KG1 (cell line): ENCODE measurements at places on chromosomes 1 and 21.

DNA sequence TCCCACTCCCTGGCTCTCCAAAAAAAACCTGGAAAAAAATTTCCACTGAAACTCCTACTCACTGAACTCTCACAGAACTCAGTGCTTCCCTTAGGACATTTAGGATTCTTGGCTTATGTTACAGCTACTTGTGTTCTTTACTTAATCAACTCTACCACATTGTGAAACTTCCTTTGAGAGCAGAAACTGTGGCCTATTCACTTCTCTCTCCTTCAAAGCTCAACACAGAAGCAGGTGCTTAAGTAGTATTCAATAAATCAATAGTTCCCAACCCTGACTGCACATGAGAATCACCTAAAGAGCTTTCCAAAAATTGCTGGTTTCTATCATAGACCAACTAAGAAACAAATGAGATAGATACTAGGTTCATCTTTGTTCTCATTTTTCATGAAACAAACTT, 67.9 kb upstream of the DMRTA2 start:
- no peak for DNase-seq

- DNase-seq: no peak
Observed at GRCh38 chr1:36608272-36608671, 125.6 kb upstream of the CSF3R start.

- no peak for DNase-seq
Observed at GRCh38 chr1:145922266-145922665, 3.7 kb upstream of the PEX11B start.

GRCh38 chr1:99943223-99943794, 26.5 kb upstream of the SLC35A3 start:
- DNase-seq: no peak

DNA sequence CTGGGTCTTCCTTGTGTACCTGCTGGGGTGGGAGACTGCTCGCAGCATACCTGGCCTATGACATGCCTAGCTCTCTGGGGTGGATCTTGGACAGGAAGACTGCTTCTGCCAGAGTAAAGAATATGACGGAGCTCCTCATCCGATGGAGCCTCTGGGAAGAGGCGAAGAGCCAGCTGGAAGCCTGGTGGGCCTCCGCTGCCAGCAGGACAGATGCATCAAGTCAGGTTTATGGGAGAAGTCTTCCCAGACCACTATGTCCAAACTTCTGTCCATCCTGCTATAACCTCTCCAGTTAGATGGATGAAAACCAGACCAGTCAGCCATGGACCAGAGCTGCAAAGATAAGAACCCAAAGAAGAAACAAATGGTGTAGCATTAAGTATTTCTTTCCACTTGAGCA, 27.7 kb upstream of the NGF start:
- DNase-seq: no peak

- no peak for DNase-seq
Observed at GRCh38 chr21:26351661-26352060, 181.1 kb upstream of the APP start.

- no peak for DNase-seq
Observed at GRCh38 chr1:228405979-228406228, 731 bp downstream of the TRIM11 start.

DNA sequence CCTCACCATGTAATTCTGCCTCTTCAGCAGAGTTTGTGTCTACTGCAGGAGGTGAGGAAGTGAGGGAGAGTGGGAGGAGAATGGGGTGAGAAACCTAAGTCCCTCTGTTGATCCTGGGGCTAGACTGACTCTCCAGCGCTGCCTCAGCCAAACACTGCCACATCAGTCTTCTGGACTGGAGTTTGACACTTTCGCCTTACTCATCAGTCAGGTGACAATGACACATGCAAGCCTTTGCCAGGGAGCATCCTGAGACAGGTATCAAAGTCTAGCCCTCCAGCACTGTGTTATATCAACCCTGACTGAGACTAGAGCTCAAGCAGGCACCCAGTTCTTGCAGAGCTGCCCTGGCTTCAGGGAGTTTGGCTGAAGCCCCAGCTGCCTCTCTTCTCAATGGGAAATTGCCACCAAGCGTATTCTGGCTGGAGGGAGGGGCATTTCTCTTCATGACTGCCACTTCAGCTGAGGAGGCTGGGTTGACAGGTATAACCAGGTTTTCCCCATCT, 33.3 kb upstream of the SUCO start:
- no peak for DNase-seq

- no peak for DNase-seq
Observed at GRCh38 chr1:169345511-169345910, 22.1 kb downstream of the NME7 start.

DNA sequence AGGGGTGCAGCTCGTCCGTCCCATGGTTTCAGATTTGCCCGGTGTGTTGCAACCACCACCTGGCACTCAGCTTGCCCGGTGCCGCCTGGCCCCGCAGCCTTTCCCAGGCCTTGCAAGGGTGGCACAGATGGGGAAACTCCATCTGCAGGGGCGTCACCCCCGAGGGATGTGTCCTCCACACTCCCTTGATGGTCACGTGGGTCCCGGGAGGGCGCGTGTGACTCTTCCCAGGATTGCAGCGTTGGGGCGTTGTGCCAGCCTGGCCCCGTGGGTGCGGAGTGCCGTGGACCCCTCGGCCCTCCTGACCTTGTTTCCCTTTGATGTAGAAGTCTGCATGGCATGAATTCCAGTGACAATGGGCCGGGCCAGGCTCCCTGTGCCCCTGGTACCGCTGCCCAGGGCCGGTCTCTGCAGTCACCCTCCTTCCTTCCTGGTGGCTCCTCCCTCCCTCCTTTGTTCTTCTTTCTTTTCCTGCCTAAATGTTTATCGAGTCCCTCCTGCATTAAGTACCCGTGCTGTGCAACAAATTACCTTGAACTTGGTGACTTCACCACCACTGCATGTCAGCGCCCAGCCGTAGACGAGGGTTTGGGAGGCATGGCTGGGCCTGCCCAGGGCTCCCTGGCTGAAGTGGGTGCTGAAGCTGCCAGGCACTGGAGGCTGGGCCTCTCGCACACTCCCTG, 22.9 kb downstream of the RRP1 start:
- DNase-seq: no peak

DNA sequence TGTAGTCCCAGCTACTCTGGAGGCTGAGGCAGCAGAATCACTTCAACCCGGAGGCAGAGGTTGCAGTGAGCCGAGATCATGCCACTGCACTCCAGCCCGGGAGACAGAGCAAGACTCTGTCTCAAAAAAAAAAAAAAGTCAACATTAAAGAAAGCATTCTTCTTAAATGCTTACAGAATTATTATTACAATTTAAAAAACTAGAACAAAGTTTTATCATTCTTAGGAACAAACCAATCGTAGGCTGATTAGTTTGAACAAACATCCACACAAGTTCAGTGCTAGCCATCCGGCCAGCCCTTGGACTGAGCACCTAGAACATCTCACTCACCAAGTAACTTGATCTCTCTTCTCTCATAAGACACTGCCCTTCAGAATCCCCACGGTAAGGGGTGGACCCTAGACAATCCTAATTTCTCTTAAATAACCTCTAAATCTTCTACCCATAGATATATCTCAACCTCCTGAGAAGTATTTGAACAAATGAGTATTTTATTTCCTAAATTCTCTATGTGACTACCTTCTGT, 16.0 kb downstream of the JAK1 start:
- no peak for DNase-seq

DNA sequence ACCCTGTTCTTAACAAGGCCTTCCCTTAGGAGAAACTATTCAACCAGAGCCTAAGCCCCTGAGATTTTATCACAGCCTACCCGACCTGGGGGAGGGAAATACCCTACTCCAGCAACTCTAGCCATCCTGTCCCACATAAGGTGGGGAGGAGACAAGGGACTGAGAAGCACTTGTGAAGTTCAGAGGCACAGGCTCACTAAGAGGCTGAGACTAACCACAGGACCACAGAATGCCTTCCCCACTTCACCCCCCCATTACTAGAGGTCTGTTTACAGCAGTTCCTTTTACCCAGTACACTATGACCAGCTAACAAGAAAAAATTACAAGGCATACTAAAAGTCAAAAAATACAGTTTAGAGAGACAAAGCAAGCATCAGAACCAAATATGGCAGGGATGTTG, 86.8 kb downstream of the TEX35 start:
- DNase-seq: no peak

DNA sequence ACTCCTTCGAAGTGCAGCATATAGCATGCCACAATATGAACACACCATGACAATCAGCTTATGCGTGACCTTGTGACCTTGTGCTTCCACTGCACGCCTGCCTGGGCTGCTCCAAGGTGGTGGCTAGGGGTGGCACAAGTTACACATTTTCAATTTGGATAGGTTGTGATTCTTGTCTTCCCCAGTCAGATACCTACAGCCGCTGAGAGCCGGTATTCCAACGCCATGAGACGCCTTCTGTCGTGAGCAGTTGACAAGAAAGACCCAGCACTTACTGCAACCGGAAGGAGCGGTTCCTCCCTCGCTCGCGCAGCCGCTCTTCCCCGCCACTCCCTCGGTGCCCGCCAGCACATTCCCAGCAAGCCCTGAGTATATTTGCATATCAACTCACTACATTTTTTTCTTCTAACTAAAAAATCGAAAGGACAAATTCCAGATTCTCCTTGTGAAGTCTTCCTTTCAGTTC, 359 bp upstream of the RNU11 start:
- DNase-seq: peak; percentile 97

- no peak for DNase-seq
Observed at GRCh38 chr21:41970751-41971653, 17.2 kb upstream of the C2CD2 start.

DNA sequence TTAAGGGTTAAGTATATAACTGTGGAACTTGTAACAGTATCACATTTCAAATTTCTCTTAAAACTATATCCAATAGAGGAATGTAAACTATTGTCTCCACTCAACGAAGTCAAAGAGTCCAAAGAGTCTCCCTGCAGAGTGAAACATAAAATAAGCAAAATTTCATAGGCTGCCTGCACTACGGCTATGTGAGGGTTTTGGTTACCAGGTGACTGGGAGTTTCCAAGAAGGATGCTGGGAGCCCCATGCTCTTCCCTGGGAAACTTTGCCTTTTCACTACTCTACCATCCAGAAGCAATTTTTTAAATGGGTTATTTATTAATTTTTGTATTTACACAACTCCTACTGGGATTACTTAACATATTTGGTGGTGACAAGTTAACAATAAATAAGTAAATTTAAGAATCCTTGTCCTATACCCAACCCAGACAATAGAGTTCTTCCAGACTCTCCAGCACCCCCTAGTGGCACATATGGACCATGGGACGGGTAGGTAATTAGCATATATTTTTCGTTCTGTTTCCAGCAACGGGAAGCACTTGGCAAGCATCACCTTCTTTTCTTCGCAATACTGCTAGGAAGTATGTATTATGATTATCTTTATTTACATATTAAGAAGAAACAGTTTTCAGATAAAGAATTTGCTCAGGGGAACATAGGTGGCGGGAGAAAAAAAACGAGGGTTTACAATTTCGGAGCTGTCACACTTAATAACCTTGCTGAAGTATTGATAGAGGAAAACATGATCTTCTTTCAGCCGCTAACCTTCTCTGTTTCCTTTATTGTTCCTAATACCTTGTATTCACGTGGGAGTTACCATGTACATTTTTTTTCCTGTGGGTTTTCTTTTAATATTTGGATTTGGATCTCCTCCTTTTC, 3.5 kb downstream of the FMO2 start:
- DNase-seq: peak; percentile 3

GRCh38 chr1:9196129-9197040, 38.2 kb upstream of the H6PD start:
- peak; percentile 51 for DNase-seq

- no peak for DNase-seq
Observed at GRCh38 chr1:39385067-39385988, 106.1 kb upstream of the BMP8A start.

DNA sequence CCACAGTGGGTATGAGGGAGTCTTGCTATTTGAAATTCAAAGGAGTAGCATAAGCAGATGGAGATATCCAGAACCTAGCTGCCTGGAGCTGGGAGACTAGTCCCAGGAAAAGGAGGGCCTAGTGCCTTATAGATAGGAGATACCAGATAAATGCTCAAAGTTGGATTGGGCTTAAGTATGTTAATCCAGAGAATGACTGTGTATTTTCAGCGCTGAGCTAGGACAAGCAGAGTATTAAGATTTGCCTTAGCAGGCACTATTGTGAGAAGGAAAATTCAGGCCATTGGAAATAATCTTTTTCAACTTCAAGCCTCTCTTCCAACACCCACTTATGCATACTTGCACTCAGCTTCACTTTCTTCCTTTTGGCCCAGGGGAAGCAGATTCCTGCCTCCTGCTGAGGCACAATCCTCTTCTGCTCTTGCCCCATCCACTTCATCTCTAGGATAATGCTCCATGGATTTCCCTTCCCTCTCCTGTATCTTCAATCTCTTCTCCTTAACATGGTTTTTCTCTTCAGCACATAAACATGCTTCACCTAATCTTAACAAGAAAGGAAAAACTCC, 21.1 kb downstream of the PIK3C2B start:
- DNase-seq: no peak

DNA sequence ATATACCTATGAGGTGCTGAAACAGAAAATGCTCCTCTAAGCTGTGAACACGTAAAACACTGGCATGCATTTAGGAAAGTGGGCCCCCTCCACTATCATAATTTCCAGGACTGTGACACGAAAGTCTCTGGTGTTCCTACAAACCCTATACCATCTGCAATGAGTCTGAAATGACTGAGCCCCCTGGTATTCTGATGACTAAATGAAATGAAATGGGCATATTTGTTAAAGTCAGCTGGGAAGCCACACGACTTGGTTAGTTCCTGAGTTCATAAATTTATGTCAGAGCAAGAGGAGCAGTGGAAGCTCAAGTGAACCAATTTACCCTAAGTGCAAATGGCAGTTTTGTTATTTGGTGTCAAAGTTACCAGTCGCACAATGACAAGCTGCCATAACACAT, 182.3 kb downstream of the KCTD3 start:
- DNase-seq: no peak

- no peak for DNase-seq
Observed at GRCh38 chr1:234069760-234070159, 165.3 kb downstream of the SLC35F3 start.

- no peak for DNase-seq
Observed at GRCh38 chr1:95207223-95207935, 26.6 kb upstream of the RWDD3 start.

DNA sequence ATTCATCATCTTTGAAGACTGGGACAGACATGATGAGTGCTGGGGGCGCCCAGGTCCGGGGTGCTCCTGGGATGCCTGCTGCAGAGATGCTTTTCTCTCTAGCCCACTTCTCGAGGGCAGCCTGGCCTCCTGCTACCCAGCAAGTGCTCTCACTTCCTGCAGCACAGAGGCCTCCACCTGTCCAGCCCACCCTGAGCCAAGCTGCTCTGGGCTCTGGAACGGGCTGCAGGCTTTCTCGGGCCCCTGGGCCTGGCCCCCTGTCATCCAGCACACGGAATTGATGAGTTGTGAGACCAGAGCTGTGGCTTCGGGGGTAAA, 469.5 kb upstream of the VAMP3 start:
- no peak for DNase-seq
